NCI-H1105 (cell line): ENCODE measurements at places on chromosomes 7 and 10.
A peak's percentile ranks its signal among the peaks of the same experiment; 100 is the strongest.

DNA sequence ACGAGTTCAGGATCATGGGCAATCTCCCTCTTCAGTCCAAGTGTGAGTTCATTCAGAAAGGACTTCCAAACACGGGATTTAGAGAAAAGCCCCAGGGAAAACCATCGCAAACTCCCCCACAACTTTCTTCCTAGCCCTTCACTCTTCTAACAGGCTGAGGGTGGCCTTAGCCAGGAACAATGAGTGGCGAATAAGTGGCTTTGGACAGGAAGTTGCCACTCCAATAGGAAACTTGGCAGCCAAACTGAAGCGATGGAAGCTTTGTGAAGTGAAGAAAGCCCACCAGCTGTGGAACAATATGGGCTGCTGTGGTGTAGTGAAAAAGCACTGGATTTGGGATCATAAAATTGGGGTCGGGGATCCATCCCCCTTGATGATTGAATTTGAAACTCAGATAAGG lies 193.2 kb downstream of the TEX36 start:
- DNase-seq = no peak

DNA sequence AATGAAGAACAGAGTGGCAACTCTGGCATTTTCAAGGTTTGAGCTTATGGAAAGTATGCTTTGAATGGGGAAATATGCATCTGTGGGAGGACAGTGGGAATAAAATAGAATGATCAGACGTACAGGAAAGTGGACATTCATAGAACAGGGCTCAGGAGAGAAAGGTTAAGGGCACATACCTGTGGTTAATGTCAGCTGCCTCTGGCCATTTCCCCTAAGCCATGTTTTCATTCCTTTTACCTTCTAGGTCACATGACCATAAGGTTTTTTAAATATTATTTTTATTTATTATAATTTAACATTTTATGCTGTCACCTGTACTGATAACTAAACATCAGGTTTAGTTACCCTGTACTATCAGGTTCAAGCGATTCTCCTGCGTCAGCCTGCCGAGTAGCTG lies 52.8 kb downstream of the LRRC4 start:
- no peak for DNase-seq

- DNase-seq = no peak
Observed at GRCh38 chr10:78362406-78363022, 328.9 kb downstream of the RPS24 start.

- no peak for DNase-seq
Observed at GRCh38 chr10:35470248-35470924, 134.1 kb downstream of the CCNY start.

- no peak for DNase-seq
Observed at GRCh38 chr10:43120929-43121314, 17.3 kb upstream of the CSGALNACT2 start.

DNA sequence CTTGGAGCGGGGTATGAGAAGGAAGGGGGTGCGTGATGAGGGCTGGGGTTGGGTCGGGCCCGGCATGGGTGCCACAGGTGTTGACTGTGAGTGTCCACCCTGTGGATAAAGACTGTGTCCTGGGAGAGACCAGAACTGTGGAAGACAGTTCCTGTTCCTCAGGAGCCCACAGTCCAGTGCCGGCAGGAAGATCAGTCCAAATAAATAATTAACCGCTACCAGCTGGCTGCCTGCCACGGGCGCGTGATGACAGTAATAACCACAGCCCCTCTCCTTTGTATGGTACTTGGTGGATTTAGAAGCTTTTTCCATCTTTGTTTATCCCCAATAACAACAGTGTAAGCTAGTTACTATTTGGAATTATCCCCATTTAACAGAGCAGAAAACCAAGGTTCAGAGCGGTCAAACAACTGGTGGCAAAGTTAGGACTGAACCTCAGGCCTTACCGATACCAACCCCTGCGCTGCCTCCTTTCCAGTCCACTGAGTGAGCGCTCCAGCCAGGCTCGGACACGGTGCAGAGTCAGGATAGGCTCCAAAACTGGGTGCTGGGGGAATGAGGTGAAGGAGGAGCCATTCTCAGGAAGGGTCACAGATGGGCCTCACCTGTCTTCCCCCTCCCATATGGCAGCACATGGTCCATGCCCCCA lies 5.1 kb downstream of the ZMIZ1 start:
- no peak for DNase-seq

- no peak for DNase-seq
Observed at GRCh38 chr7:101405474-101406067, 42.9 kb downstream of the COL26A1 start.

DNA sequence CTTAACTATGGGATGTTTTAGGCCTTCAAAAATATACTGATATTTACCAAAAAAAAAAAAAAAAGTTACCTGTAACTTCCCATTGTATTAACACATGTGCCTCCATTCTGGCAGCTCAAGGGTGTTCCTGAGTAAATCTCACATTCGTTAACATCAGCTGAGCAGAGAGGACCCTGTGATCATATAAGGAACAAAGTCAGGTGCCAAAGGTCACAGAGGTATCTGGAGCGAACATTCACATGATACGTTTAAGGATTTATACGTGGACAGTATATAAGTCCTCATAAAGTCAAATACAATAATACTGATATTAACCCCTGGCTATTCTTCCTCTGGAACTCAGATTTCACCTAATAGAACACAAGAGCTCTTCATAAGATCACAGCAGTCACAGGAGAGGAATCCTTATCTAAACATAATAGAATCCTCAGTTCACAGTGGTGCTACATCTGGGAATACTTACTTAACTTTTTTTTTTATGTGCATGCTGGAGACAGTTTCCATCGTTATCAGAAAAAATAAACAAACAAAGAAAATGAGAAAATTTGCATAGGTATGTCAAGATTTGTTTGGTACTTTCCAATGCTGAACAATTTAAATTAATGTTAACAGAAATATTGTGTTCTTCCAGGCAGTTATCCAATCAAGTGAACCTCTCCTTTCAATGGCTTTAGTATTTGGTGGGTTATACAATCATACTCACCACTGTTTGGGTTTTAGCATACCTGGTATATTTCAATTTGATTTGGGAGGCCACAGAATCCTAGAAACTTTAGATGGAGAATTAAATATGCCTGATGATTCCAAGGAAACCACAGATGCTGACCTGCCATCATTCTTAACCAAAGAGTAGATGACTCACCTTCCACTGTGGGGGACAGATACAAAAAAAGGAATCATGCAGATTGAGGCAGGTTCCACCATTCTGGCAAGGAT lies 6.6 kb downstream of the CUBN start:
- DNase-seq = no peak

DNA sequence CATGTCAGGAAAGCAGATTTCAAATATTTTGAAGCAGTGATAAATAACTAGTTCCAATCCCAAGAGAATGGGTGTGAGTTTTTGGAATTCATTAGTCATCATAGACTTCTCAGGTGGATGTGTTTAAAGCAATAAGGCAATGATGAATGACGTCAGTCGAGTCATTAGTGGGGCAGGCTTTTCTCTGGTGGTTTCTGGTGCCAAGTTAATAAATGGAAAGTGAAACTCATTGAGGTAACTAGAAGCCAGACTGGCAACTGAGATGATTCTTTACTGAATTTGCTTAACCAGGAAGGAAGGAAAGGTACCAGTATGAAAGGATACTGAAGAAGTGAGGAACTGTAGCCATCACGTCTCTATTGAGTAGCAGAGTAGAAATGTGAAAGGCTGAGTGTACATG lies 311.0 kb downstream of the GPAM start:
- no peak for DNase-seq

GRCh38 chr10:71964098-71964742 lies at the start of gene CHST3:
Gene CHST3 (plus strand): TSS chr10:71964395. CDS start chr10:72005843, 41,448 bp downstream.
- no peak for DNase-seq

- DNase-seq = peak; percentile 67
Observed at GRCh38 chr7:32957326-32958045, at the start of gene FKBP9. Gene FKBP9 (plus strand): TSS chr7:32957440. CDS start chr7:32957574, 134 bp downstream.

DNA sequence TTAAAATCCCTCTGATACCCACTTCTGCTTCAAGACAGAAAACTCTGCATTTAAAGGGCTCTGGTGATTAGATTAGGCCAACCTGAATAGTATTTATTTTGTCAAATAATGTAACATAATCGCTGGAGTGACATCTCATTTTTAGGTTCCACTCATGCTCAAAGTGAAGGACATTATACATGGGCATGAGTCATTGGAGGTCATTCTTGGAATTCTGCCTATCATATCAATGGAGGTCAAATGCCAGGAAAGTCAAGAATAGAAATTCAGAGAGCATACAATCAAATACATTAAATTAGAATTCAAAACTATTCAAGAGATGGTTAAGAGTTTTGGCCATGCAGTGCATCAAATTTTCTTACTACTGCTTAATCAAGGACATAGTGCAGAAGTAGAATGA lies 50.8 kb upstream of the PRSS1 start:
- no peak for DNase-seq

DNA sequence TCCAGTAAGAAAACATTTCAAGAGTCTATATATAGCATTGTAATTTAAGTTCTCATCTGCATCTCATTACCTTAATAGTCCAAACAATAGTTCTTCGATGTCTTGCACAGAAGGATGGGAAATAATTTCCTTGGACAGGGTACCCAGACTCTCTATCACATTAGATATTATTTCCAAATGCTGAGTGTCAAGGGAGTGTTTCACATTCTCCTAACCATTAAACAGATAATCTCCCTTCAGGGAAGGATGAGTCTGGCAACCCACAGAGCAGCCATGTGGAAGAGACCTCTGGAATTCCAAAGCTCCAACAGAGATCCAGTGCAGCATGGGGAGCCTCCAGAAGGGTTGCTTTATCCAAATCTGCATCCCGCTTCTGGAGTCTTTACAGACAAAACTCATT lies 89.6 kb downstream of the FZD1 start:
- DNase-seq = no peak

DNA sequence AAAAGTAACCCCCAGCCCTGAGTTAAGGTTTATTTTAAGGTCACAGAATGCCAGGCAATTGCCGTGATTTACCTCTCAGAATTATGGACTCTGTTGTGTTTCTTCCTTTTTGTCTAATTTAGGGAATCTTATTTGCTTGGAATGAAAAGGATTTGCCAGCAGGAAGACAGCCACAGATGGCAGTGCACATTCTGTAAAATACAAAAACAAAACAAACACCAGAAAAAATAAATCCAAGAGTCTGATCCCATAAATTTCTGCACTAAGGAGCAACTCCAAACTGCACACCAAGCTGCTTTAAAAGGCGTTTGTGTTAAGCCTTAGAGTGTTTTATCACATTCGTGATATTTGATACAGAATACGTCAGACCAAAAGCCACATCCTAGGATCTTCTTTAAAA lies 199.0 kb upstream of the C7orf33 start:
- DNase-seq = no peak

GRCh38 chr10:17784688-17785087 lies 24.5 kb upstream of the MRC1 start:
- DNase-seq = no peak

DNA sequence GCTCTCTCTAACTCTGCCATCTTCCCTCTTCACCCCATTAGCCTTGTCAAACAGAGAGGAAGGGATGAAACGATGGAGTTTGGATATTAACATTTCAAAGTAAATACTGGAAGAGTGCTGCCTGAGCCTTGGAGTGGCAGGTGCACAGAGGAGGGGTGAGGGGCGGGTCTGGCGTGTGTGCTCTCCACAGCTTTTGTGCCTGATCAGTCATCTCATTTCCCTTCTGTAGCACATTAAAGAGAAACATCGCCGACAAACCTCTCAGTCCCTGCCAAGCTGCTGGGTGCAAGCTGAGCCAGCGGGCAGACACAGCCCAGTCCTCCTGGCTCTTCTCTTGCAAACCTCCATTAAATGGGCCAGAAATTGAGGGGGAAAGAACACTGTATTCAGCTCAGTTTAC lies 76.2 kb downstream of the SLIT1 start:
- peak; percentile 65 for DNase-seq

GRCh38 chr7:145732521-145732920 lies 384.1 kb upstream of the CNTNAP2 start:
- peak; percentile 39 for DNase-seq

- DNase-seq = no peak
Observed at GRCh38 chr10:15122477-15123030, 25.4 kb downstream of the RPP38 start.

DNA sequence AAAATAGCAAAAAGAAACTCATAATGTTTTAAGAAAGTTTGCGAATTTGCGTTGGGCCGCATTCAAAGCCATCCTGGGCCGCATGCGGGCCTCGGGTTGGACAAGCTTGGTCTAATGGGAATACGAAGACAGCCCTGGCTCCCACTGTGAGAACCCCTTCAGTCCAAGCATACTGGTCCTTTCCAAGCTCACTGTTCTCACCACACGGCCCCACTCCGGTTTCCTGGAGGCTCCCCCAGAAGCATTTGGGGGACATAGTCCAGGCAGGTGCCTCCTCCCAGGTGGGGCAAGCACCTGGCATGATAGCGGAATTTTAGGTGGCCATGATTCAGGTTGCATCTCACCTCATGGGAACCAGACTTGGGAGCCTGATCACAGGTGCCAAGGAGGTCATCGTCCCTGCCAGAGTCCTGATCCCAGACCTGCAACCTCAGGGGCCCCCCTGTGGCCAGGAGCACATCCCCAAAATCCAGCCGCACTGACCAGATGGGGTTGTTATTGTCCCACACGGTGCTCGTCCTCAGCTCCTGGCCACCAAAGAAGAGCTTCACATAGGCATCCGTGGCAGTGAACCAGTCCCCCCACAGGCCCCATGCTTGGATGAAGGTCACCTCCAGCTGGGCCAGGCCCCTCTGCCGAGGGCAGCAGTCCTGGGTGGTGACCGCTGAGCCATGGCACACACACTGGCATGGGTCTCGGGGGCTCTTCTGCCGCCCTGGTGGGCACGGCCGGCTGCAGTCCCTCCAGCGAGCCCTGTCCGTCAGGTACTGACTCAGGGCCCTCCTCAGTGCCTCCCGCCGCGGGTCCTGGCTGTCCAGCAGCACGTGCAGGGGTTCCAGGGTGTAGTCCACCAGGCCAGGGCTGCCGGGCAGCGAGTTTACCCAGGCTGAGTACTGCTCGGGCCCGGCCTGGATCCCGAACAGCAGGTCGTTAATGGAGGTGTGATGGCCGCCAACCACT lies 4.4 kb downstream of the PRF1 start:
- DNase-seq = no peak

DNA sequence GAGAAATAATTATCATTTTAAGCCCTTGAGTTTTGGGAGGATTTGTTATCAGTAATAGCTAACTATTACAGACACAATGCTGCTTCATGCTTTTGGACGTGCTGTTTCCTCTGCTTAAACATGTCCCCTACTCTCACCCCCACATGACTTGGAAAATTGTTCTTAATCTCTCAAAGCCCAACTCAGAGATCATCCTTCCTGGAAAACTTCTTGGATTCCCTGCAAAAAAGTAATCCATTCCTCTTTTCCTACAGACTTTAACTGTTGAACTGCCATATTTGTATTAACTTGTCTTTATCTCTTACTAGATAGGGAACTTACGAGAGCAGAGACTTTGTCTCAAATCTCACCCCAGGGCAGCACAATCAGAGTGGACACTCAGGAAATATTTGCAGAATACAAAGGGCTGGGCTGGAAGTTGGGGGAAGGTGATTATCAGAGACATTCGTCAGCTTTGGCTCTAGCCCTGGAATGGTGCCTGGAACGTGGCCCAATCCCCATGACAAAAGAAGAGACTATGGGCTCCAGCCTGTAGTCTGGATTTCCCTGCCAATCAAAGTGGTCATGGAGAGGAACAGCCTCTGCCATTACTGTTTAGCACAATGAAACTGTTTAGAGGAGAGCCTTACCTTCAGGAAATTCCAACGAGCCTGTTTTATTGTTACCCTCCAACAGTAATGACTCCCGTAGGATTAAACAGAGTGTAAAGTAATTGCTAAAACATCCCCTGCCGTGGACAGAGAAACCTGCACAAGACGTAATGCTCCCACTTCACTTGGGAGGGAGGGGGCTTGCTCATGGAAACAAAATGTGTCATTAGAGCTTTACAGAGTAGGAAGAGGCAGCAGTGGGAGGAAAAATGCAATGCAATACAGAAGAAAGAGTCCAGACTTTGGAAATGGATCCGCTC lies 140.4 kb upstream of the AUTS2 start:
- peak; percentile 33 for DNase-seq
